ENCODE measurements at places on chromosomes 7 and 10.

DNA sequence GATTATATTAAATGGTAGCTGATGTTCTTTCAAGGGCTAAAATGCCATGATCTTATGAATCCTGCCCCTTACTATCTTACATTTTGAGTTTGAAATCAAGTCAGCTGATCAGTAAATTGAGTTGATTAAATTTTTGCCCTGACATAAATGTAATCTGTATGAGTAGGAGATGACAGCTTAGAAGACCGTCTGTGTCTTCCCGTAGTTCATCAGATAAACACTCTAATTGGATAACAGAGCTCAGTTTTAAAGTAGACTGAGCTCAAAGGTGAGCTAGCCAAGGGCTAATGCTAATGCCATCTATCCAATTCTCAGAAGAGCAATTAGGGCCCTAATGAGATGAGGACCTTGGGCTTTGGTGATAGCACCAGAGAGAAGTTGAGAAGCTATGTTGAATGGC is 82.9 kb downstream of the LRRC4 start:
- DNase-seq = no peak

DNA sequence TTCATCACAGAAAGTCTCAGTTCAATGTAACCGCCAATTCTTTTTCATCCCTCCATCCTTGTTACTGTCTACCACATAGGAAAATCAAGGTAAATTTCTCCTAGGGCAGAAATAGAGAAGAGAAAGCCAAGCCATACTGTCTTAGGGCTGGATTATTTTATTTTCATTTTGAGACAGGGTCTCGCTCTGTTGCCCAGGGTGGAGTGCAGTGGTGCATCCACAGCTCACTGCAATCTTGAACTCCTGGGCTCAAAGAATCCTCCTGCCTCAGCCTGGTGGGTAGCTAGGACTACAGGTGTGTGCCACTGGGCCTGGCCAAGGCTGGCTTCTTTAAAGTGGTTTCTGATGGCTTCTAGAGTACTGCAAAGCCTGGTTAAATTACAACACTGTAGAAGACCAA is 181.7 kb downstream of the SRPK2 start:
- DNase-seq = no peak

- no peak for DNase-seq
Observed at GRCh38 chr10:4981722-4982471, 18.7 kb downstream of the AKR1C1 start.

DNA sequence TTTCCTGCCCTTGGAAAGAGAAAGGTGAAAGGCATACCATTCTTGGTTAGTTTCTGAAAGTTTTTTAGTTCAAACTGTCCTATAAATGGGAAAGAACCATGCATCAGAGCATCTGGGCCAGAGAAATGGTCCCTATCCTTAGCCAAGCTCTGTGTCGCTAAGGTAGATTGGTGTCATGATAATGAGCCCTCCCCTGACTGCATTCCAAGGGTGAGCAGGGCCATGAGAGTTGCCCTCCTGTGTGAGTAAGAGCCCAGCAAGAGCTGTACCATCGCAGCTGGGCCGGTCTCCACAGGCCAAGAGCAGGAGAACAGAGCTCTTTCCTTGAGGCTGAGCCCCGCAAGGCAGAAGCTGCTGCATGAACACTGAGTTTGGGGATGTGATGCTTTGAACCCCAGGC is 30.3 kb downstream of the GRB10 start:
- DNase-seq = no peak

GRCh38 chr10:7255517-7255916 is 155.3 kb downstream of the SFMBT2 start:
- DNase-seq = no peak

GRCh38 chr10:132786884-132787494 is 1.0 kb upstream of the NKX6-2 start:
- DNase-seq = no peak

DNA sequence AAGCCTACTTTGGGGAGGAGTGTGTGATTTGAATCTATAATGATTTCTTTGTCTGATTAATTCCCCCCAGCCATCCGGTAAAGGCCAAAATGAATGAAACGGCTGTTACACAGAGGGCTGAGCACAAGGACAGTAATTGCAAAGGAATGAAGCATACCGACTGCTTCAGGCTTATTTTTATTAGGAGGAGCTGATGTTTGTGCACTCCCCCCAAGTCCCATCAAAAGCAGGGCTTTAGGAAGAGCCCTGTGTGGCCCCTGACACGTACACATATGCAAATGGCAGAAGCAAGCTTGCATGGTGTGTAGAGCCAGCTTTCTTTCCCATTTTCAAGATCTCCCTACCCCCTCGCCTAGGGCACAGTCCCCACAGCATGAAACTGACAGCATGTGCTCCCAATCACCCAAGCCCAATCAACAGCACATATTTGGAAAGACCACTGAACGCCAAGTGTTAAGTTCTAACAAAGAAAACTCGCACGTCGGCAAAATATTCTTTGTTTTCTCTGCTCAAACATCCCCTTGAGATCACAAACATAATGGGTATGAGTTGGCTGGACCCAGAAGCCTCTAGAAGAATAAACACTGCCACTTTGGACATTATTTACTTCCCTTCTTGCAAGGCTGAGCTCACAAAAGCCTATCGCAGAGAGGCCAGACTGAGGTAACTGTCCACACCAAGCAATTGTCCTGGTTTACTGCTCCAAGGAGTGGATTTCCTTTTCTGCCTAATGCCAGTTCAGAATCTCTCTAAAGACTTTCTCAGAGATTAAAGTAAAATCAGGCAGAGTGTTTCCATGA is 143.0 kb downstream of the CUBN start:
- no peak for DNase-seq

DNA sequence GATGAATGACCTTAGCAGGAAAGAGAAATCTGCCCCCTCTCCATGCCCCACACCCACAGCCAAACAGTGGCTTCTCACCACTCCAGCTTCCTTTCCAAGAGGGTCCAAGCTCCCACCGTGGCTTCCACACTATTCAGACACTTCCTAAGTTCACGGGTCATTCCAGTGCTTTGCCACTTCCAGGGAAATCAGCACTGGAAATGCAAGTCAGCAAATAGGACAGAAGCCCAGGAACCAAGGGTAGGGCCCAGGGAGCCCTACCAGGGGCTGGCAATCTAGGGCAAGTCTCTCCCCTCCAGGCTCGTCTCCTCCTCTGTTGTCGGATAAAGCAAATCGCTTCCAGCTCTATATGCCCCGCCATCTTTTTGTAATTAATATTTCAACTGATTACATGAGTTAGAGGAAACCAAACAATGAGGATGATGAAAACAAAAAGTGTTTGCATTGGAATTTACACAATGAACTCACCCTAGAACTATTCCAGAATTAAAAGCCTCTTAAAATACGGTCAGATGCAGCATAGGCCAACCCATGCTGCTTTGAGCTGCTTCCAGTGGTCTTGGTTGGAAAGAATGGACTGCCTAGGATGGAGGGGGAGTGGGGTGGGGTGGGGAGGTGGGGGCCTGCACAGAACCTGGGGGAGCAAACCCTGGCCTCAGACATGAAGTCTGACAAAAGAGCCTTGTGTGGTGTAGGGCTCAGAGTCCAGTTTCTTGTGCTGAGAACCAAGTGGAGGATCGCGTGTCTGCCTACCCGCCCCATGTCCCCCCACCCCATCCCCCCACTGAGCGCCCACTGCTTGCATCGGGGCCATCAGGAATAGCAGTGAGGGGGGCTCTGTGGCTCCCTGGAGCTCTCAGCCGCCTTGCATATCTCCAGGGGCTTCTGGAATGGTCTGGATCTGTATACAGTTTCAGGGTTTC is 74.6 kb upstream of the CPXM2 start:
- DNase-seq = no peak

GRCh38 chr10:124156524-124157260 is 63.3 kb upstream of the CHST15 start:
- DNase-seq = peak; percentile 27

GRCh38 chr7:108329514-108329913 is 126.7 kb downstream of the NRCAM start:
- DNase-seq = no peak

DNA sequence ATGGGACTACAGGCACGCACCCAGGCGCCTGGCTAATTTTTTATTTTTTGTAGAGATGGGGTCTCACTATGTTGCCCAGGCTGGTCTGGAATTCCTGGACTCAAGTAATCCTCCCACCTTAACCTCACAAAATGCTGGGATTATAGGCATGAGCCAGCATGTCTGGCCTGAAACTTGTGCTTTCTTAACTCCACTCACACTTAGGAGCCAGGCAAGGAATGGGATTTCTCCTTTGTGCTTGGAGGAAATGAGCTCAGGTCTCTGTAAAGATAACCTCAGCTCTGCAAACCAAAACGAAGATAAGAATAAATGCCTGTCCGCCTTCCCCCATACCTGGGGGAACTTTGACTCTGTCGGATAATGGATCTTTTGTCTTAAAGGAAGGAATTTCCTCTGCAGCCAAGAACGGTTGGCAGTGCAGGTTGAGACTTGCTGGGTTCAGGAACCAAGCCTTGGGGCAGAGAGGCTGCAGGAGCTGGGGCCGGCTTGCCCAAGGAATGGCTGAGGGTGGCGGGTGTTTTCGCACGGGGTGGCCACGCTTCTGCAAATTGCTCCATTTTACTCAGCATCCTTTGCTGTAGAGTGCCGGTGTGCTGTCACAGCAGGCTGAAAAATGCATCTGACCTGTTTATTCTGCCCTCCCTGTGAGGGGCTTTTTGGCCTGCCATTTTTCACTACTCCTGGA is 174.2 kb downstream of the KIAA1217 start:
- no peak for DNase-seq

GRCh38 chr7:129108581-129108980 is 35.9 kb upstream of the TSPAN33 start:
- DNase-seq = no peak

- no peak for DNase-seq
Observed at GRCh38 chr7:148883266-148884048, 634 bp downstream of the EZH2 start.

GRCh38 chr10:30158325-30158960 is 99.1 kb upstream of the JCAD start:
- DNase-seq = no peak

- no peak for DNase-seq
Observed at GRCh38 chr10:62278441-62278910, 9.8 kb upstream of the RTKN2 start.

- DNase-seq = no peak
Observed at GRCh38 chr10:12689893-12690292, 311.6 kb downstream of the CCDC3 start.

DNA sequence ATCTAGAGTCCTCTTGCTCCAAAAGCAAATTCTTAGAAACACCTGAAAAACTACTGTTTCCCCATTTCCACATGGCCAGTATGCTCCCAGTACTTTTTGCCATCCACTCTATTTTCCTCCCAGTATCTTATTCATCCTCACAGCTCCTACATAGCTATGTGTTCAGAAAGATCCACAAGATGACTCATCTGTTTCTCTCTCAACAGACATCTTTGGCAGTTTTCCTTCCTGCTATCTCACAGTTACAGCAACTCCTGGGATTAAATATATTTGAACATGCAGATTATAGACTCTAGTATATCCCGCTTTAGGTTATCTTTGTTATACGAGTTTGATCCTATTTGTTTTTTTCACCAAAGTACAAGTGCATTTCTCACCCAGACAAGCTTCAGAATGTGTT is 675.6 kb upstream of the POT1 start:
- no peak for DNase-seq

DNA sequence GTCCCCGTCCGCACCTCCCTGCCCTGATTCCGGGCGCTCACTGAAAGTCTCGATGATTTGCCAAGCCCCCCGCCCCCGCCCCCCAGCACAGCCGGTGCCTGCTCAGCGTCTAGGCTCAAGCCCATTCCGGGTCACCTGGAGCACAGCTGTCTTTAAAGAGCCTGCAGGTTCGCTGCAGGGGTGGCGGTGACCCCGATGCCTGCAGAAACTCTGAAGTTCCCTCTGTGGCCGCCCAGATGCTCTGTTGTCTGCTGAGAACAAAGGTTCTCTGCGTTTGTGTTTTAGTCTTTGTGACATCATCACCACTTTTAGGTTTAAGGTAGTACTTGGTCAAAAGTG is 780 bp downstream of the VENTX start:
- DNase-seq = no peak

- DNase-seq = no peak
Observed at GRCh38 chr10:104774234-104774633, 133.1 kb downstream of the SORCS3 start.

- DNase-seq = no peak
Observed at GRCh38 chr10:3528823-3529403, 256.1 kb downstream of the KLF6 start.

- DNase-seq = no peak
Observed at GRCh38 chr10:69697006-69697405, 67.0 kb downstream of the FAM241B start.

DNA sequence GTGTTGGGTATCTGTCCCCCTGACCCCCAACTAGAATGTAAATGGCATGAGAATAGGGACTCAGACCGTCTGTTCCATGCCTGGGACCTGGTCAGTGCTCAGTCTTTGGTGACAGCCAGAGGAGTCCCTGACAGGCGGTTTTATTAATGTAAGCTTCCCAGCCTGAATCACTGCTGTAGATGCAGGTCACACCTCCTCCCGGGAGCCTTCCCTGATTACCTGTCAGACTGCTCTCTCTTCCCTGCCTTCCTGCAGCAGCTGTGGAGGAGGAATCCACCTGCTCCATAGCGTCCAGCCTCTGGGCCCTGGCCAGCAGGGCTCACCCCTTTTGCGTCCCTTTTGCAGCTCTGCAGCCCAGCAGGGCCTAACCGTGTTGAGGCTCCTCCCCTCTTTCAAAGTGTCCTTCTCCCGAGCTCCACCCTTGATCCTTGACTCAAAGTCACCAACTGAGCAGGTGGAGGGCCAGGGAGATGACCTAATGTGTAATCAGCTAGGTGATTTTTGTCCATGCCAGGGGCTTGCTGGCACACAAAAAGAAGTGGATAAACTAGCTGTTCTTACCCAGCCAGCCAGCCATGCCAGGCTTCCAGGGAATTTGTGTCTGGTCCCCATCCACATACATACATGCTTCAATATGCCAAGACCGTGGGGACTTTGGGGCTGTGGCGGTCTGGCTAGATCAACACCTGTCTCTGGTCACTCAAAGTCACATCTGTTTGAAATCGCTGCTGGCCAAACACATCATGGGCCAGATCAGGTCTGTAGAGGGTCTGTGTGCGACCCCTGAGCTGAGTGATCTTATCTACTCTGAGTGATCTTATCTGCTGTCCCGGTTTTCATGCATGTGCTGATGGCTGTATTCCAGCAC is 195.1 kb downstream of the CCDC3 start:
- DNase-seq = no peak

DNA sequence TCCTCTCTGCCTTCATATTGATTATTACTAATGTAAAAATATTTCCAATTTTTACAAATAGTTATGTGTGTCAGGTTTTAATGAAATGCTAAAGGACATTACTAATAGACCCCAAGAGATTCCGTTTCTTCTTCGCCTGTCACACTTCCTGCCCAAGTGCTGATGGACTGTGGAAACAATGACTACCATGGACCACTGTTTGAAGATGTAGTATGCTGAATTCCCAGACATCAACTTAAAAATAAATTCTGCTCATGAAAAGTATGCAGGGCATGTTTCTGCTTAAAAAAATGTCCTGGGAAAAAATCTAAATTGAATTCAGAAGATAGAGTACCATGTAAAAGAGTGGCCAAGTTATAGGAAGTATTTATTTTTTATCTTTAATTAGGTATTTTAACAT is 52.1 kb downstream of the ST7 start:
- DNase-seq = no peak
